ENCODE measurements at places on chromosomes 1 and 21. TPM values are rescaled to one million over a fixed set of nuclear protein-coding genes. Genes with fewer than 3 reads are reported as not detected.

DNA sequence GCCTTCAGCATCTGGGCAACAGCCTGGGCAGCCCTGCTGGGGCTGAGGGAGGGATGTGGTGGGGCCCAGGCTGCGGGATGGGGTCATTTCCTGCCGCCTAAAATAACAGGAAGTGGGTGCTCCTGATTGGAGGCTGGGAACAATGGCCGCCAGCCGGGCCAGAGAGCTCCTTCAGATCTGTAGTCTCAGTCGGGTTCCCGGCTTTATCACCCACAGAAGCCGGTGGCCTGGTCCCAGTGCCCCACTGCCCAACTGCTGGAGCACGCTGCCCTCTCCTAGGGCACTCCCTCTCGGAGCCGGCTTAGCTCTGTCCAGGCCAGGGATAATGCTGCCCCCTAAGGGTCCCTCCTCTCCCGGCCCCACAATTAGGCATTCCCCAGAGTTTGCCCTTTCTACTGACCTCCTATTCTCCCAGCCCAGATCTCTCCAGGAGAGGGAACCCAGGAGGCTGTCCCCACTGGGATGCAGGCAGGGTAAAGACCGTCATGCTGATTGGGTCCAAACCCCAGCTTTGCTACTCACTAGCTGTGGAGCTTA, 5.1 kb downstream of the MAP7D1 start:
- peak; percentile 82 for DNase-seq

DNA sequence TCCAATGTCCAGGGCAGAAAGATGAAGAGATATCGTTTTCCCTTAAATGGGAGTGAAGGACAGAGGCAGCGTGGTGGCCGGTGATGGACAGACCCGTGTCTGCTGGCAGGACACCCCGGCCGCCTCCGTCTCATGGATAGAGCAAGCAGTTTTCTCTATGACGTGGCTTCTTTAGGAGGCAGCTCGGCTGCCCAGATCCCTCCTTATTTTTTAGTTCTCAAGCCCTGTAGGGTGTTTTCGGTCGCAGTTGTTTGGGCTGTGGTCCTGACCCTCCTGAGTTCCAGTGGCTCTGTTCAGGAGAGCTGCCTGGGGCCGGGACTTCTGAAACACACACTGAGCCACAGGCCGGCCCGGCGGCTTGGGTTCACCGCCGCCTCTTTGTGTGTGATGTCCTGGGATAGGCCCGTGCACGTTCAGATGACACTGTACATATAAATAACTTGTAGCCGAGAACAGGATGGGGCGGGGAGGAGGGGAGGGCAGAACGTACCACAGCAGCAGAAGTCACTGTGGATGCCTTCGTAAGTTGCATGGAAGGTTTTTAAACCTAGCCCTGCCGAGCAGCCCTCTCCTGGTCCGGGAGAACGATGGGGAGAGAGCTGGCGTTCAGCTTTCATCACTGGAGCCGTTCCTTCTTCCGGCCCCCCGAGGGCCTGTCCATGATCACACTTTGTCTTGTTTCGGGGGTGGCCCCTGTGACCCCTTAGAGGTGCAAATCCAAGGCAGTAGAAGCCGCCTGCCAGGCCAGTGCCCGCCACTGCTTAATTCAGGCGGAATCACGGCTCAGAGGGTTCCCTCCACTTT, 65.2 kb downstream of the SIK1 start:
- peak; percentile 77 for DNase-seq

GRCh38 chr1:91660708-91661107, 160.1 kb downstream of the CDC7 start:
- DNase-seq: no peak

GRCh38 chr1:79150576-79150975, 144.0 kb upstream of the ADGRL4 start:
- no peak for DNase-seq

DNA sequence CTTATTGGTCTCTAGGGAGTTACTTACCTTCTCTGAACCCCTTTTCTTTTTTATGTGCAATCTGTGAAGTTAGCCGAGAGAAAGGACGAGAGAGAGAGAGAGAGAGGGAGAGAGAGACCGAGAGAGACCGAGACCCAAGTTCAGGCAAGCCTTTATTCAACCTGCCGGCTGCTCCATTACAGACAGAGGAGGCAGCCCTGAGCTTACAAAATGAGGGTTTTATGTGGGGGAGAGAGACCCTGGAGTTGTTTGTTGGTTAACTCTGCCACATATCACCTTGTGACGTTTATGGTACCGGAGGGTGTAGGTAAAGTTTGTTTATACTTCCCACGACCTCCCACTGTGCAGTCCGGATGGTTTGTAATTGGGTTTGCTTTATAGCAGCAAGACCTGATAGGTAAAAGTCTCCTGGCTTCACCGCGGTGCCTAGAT, 1.5 kb upstream of the MCOLN3 start:
- DNase-seq: no peak

GRCh38 chr1:16012590-16013219, 5.1 kb downstream of the HSPB7 start:
- peak; percentile 90 for DNase-seq

DNA sequence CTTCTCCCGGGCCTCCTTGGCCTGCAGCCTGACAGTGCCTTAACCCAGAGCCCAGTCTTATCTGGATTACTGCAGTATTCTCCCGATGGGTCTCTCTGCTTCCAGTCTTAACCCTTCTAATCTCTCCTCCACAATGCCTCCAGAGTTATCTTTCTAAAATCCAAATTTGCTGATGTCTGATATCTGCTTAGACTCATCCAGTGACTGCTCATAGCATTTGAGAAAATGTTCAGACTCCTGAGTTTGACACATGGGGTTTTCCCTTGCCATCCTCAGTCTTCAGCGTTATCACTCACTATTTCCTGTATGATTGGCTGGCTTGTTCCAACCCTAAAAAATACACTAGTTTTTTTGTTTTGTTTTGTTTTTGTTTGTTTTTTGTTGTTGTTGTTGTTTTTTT, 102.0 kb downstream of the FMN2 start:
- no peak for DNase-seq

- no peak for DNase-seq
These were observed 57.0 kb downstream of the DISC1 start for GRCh38 chr1:231683439-231684165.

DNA sequence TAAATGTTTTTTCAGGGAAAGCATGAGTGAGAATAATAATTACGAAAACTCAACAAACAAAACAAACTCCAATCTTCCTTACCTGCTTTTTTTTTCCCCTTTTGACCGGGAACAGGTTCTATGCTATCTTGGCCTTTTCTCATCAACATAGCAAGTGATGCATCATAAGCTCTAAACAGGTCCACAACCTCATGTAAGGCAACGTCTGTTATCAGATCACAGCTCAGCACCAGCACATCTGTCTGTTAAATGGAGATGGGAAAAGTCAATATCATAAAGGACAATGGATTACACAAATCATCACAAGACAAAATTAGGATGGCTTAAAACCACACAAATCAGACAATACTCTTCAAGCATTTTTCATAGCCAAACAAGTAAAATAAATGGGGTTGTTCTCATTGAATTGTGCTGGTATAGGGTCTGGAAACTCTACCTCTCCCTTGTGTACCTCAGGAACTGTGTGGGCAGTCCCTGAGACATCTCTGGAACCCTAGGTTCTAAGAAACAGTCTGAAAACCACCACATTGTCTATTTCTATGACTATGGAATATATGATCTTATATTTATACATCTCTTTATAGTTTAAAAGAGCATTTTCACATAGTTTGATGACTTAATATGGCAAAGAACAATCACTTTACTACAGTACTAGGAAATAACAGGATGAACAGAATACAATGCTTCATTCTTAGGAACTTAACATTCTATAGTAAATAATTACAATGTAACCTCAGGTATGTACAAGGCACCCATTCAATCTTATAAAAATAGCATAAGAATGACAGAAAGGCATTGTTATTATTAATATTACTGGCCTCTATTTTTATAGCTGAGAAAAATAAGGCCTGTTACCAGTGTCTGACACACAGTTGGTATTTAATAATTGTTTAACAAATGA, 44.7 kb downstream of the EIF2B3 start:
- DNase-seq: no peak

DNA sequence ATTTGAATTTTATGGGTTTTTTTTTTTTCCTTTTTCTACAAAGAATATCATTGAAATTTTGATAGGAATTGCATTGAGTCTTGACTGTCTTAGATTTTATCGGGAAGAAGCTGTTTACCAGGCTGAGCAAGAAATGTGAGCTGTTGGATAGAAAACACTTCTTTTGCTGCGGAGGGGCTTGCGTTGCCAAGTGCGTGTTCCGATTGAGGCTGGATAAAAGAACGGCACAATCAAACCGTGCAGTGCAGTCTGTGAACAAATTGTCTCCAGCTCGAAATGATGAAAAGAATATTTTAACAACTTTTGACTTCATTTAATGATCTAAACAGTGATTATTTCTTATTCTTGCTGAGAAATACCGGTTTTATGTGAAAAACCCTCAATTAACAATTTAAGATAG, 149.4 kb downstream of the RYR2 start:
- no peak for DNase-seq

DNA sequence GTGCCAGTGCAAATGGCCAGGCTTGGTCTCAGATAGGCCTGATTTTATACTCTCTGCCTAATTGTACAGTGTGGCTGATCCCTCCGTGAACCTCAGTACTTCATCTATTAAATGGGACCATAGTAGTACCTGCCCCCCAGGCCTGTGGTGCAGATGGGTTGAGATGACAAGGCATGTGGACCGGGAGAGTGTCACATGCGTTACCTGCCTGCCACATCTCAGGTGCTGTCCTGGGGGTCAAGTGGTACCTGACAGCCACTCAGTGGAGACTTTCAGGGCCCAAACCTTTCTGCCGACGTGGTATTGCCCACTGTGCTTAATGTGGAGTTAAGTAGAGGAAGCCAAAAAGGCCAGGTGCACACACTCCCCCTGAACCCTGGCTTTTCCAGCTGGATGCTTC, 197.3 kb downstream of the FOXD2 start:
- DNase-seq: no peak

DNA sequence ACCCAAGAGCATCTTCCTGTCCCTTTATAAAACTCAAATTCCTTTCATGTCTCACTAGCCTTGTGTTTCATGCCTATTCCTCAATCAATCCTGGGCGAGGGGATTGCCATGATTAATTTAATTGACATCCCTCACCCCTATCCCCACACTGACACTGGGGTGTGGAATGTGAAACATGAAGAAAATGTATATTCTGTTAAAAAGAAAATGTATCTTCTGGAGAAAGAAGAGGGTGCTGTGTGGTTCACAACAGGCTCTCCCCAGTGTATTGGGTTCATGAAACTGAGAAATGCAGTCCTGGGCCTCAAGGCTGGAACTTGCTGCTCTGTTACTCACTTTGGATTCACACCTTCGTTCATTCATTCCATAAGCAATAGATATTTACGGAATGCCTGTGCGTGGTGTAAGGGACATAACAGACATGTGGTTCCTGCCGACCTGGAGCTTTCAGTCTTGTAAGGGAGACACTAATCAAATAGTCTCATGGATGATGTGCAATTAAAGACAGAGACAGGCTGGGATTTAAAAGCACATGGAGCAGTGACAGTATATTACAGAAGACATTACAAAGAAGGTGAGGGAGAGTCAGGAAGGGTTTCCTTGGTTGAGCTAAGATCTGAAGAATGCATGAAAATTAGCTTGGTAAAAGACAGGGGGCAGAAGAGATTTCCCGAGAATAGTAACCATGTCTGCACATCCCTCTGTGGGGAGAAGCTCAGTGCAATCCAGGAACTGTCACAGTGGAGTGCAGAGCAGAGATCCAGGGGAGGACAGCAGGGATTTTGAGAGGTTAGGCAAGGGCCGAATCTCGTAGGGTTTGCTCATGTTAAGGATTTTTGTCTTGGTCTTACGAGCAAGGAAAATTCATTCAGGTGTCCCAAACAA, 32.1 kb downstream of the SERTAD4 start:
- no peak for DNase-seq

GRCh38 chr1:246320286-246320685, 186.8 kb downstream of the SMYD3 start:
- no peak for DNase-seq

DNA sequence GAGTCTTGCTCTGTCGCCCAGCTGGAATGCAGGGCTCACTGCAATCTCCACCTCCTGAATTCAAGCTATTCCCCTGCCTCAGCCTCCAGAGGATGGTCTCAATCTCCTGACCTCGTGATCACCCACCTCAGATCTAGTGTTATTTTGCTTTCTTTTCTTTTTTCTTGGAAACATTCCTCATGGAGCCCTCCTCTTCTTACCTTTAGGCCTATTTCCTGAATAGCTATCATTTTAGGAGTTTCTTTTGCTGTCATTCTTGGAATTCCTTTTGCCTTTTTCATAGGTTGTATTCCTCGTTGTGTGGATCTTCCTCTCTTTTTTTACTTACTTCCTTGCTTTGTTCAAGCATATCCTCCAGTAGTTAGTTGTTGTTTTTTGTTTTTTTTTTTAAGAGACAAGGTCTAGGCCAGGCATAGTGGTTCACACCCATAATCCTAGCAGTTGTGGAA, 173.8 kb downstream of the RASAL2 start:
- no peak for DNase-seq

DNA sequence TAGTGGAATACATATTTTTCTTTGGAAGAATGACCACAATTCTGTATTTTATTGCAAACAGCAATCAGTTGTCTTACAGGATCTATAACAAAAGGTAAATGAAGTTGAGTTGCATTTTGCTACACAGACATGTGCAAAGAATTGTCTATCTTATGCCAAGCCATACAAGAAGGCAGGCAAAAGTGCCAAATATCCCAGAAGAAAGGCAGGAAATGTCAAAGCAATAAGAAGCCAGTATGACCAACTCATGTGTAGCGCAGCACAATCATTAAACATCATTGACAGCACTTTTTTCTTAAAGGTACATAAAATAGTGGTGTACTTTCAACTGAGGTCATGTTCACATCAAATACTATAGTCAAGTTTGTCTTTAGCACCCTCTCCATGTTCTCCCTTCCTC, 42.7 kb downstream of the NIBAN1 start:
- DNase-seq: no peak

DNA sequence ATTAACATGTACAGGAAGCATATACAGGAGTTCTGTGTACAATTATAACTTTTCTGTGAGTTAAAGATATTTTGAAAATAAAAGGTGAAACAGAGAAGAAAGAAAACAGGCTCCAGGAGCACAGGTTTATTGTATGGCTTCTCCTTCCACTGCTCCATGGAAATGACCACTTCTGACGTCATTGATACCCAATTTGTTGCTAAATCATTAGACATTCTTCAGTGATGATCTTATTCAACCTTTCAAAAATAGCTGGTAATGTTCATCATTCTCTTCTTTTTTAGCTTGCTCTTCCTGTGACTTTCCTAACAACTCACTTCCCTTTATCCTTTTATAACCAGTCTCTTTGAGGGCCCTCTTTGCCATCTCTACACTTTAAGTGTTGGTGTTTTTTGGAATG, 77.8 kb downstream of the KCNK2 start:
- no peak for DNase-seq

GRCh38 chr1:194342484-194343262, 1156.3 kb upstream of the B3GALT2 start:
- no peak for DNase-seq

CACNA1S gene
- total RNA-seq: not detected

SLFNL1 gene
- total RNA-seq: 0.37 TPM

All from left ventricle myocardium superior (tissue), 1 donor.